ENCODE measurements at places on chromosomes 3 and 15.

DNA sequence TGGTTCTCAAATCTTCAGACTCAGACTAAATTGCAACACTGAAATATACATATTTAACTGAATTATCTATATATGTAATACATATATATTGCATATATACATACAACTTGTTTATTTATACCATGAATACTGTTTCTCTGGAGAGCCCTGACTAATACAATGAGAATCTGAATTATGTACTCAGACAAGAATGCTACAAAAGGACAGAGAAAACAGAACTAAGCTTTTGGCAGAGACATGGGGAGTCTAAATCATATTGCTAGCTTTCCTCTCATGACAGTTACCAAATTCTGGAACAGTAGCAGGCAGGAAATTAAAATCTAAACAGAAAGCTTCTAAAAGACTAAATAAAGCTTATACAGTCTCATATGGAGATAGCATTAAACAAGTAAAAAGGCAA is 142.4 kb upstream of the KCNMB2 start:
- DNase-seq = no peak

- DNase-seq = no peak
These were observed 339.0 kb downstream of the IL5RA start for GRCh38 chr3:2771193-2771592.

DNA sequence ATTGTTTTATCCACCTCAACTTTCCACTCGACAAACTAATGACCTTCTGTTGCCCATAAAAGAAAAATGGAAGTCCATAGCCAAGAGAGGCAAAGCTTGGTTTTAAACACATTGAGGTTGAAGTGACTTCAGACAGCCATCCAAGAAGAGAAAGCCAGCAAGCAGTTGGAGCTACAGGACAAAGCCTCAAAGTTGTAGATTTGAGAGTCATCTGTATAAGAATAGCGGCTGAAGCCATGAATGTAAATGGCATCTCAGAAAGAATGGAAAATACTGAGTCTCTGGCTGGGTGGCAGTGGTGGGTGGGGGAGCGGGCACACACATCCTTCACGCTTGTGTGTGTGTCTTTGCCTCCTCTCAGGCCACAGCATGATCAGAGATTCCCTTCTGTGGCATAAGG is 124.1 kb upstream of the CHRM5 start:
- DNase-seq = no peak

DNA sequence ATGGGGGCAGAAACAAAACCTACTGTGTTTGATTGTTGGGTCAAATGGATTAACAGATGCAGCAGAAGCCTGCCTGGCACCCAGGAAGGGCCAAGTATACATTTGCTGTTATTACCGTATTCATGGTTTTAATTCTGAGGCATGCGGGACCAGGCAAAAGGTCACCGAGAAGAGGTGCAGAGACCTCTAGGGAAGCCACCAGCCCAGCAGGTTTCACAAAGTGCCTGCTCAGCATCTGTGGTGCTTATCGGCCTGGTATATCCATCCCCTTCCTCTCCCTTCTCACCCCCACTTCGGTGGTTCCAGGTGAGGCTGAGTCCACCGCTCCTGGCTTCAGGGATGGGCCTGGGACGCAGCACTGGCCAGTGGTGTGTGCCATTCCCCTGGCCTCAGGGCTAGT is 13.1 kb downstream of the TPRA1 start:
- DNase-seq = no peak

DNA sequence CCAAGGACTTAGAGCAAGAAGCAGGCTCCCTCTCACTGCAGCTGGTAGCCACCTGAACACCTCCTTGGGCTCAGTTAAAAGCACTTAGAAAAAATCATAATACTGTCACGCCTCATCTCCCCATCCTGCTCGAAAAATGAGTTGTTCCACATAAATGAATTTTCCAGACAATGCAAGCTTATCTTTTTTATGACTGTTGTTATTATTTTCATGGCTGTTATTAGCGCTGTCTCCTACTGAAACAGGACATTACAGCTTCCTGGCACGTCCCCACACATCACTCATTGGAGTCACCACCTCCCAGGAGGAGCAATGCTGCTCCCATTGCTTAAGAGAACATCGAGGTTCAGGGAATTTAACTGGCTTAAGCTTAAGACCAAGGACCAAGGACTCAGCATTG is 26.5 kb downstream of the CCDC33 start:
- no peak for DNase-seq

GRCh38 chr15:89792106-89792805 is 16.1 kb downstream of the MESP2 start:
- no peak for DNase-seq

- DNase-seq = no peak
These were observed 5.7 kb downstream of the FURIN start for GRCh38 chr15:90873998-90874605.

DNA sequence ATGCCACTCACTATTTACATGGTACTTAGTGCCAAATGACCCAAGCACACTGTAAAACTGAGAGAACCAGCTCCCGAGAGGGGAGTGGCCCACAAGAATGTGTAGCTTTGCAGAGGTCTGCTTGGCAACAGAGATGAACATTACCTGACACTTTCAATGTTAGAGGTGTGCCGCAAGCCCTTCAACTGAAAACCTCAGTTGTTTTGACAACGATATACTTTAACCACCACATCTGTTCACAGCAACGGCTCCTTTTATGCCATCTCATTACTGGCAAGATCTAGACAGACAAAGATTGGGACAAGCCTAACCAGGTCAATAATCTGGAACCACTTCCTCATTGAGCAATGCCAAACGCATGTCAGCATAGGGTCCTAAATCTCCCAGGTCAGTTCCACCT is 23.7 kb downstream of the NEK10 start:
- no peak for DNase-seq

DNA sequence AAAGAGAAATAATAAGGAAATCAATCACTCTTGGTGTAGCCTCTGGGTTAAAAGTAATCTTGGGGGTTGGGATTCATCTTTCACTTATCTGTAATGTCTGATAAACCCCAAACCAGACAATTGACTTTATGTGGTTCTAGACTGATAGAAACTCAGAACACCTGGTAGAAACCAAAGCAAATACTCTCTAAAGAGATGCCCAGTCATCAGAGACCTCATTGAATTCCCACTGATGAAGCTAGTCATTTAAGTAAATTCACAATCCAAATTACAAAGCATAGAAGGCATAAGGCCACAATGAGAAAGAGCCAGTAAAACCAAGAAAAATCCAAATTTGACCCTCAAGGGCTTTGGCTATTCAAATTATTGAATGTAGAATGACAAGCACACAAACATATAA is 250.6 kb downstream of the MBNL1 start:
- no peak for DNase-seq

DNA sequence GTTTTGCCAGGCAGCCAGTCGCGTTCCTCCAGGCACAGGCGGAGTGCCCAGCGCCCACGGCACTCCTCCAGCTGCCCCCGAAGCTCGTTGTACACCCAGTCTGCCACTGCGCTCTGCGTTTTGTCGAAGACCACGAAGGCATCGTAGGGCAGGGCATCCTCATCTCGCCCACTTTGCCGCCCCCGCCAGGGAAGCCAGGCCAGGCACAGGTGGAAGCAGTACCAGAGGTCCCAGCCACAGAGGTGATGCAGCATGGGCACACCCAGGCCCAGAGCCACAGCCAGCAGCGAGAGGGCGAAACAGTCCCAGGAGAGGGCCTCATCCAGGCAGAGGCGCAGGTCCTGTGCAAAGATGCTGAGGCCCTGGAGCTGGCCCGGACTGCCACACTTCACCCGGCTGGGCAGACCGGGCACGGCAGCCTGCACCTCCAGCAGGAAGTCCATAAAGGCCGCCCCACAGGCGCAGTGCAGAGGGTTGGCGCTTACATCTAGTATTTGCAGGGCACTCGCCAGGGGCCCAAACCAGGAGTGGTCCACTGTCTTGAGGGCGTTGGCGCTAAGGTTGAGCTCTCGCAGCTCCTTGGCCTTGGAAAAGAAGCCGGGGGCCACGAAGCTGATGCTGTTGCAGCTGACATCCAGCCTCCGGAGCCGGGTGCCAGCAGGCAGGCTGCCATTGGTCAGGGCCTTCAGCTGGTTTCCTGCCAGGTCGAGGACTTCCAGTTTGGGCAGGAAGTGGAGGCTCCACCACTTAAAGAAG is 3.7 kb downstream of the TLR9 start:
- no peak for DNase-seq

DNA sequence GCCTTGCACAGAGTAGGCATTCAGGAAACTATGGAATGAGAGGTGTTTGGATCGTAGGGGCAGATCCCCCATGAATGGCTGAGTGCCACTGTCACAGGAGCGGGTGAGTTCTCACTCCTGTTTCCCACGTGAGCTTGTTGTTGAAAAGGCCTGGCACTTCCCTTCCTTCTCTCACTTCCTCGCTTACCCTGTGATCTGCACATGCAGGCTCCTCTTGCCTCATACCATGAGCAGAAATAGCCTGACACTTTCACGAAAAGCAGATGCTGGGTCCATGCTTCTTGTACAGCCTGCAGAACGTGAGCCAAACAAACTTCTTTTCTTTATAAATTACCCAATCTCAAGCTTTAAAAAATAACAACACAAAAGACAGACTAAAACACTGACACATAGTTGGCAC is 55.4 kb downstream of the AGBL1 start:
- no peak for DNase-seq

DNA sequence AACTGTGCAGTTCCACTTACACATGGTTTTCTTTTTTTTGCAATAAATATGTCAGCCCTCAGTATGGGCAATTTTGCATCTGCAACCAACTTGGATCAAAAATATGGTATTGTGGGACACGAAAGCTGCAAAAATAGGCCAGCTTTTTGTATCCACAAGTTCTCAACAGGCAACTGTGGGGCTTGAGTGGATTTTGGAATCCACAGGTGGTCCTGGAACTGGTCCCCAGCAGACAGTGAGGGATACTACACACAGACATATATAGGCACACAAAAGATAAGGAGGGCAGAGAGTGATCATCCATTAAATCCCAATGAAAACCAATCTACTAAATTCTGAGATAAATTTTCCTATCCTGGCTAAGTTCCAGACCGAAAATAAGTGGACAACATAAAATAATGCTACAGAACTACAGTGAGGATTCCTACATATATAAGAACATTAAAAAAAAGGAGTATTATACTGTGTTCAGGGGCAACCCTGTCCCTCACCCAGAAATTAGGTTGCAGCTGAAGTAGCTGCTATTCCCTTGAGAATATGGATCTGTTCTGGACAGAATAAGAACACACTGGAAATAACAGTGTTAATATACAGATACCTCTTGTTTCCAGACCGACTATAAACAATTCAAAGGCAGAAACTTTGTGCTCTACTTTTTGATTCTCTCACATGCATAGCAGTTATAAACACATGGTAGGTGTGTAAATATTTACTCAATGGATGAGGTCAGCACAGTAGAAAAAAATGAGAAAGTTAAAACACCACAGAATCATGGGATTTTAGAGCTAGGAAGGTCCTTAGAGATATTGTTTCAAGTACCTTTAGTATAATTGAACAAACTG is 25.4 kb downstream of the DENND4A start:
- DNase-seq = no peak

GRCh38 chr15:29139540-29140459 is 129.8 kb downstream of the NSMCE3 start:
- DNase-seq = no peak

DNA sequence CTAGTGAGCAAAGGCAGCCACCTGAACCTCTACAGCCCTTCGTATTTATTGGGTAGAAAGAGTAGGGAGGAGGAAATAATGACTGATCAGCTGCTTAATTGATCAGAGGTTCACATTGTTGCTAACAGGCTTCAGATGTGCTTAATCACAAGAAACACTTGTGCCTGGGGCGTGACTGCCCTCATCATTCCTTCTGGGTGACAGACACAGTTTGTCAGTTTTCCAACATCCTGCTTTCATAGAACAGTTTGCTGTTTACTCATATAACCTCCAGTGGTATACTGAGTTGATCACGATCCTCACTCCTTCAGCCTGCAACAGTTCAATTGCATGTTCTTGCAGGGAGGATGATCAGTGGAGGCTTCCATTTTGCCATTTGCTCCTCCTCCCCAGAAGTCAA is 13.6 kb upstream of the CASR start:
- no peak for DNase-seq

All from stimulated activated CD8-positive, alpha-beta memory T cell treated with anti-CD3 and anti-CD28 coated beads, Interleukin-2, amount 100 ng/mL, for 1 hour (primary cell).